ENCODE measurements at places on chromosomes 16 and 17. TPM values are rescaled to one million over a fixed set of nuclear protein-coding genes. Genes with fewer than 3 reads are reported as not detected.

- peak; percentile 56 for DNase-seq
Measured at GRCh38 chr16:30092373-30093010, 768 bp upstream of the TBX6 start.

GRCh38 chr16:85755929-85756768 is 5.3 kb upstream of the C16orf74 start:
- no peak for DNase-seq

DNA sequence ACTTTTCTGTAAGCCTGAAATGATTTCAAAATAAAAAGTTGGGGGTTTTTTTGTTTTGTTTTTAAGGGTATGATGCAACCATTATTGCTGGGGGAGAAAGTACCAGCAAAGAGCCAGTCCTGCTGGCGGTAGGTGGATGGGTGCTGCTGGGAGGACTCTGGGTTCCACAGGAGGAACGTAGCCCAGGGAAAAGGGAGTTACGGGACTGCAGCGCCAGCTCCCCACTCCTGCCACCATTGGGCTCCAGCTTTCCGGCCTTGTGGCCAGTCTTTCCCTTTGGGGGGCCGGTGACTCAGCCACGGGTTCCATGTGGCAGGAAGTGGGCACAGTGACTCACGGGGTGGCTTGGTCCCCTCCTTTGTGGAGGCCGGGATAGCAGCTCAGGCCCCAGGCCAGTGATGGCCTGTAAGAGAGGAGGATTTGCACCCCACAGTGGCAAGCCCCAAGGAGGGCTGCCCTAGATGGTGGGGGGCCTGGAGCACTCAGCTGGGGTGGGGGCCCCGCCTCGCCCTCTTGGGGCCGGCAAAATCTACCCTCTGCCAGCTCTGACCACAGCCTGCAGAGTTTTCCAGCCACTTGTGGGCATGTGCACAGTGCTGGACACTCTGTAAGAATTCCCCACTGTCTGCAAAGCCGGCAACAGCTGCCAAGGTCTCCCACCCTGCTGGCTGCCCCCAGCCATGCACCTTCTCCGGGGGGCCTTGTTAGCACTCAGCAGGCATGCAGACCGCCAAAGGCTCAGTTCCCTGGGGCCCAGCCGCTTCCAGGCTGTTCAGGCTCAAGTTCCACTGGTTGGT is 30.4 kb downstream of the SOCS3 start:
- DNase-seq: no peak

- DNase-seq: no peak
Measured at GRCh38 chr17:47820033-47820789, 1.4 kb downstream of the OSBPL7 start.

DNA sequence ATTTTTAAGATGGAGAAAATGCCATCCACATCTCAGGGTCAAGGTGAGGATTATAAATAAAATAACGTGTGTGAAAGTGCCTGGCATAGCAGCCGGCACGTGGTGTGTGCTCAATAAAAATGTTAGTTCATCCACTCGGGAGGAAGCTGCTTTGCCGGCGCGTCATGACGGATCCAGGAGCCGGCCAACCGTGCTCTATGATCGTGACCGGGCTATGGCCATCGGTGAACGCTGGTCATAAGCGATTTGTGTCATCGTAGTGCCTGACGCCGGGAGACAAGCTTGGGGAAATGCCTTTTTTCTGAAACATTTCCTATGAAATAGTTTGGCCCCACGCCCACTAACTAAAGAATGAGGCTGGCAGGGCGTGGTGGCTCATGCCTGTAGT is 74.0 kb downstream of the CMC2 start:
- peak; percentile 8 for DNase-seq

Gene CNGB1
- total RNA-seq: not detected
